ENCODE measurements at places on chromosomes 11 and 22.

GRCh38 chr11:116990811-116991210, 107.4 kb downstream of the SIK3 start:
- no peak for DNase-seq

- no peak for DNase-seq
These were observed 9.4 kb upstream of the NAP1L4 start for GRCh38 chr11:3001496-3001895.

- DNase-seq = no peak
These were observed 10.5 kb upstream of the USP28 start for GRCh38 chr11:113885897-113886296.

GRCh38 chr11:48007677-48008076, 27.3 kb downstream of the PTPRJ start:
- DNase-seq = no peak

- no peak for DNase-seq
These were observed 52.4 kb downstream of the TECTA start for GRCh38 chr11:121153472-121153871.

DNA sequence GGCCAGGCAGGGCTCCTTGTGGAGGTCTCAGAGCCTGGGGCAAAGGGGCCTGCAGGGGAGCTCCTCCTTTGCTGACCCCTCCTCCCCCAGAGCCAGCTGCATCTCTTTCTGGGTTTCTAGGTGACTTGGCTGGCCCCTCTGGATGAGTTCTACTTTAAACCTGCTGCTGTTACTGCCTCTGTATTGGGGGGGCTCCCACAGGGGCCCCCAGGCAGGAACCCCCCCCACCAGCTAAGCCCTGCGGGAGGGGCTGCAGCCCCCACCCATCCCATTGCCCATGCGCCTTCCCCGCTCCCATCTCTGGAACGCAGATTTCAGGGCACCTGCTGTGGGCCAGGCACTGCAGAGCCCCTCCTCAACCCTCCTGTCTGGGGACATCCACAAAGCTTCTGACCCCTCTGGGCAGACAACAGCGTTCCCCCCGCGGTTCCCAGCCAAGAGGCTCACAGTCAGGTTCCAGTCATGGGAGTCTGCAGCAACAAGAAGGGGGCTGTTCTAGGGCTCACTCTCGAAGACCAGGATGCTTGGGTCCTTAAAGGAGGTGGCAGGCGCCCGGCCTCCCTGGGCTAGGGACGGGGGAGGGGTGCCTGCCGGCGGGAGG, 815 bp upstream of the PLCB3 start:
- DNase-seq = no peak

DNA sequence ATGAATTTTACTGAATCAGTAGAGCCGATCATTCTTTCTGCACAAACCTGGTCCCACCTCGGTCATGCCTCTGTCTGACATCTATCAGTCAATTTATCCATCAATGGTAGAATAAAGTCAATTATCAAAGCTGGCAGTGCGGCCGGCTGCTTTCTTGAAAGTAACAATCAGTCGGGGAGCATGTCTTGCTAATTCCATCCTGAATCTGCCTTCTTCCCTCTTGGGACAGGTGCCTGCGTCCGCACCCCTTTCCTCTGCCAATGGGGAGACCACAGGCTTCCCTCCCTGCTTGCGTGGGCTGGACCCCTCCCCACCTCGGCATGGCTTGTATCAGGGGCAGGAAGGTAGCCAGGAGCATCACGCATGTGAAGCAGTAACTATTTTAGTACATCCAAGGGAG, 962.9 kb downstream of the BRD1 start:
- no peak for DNase-seq

DNA sequence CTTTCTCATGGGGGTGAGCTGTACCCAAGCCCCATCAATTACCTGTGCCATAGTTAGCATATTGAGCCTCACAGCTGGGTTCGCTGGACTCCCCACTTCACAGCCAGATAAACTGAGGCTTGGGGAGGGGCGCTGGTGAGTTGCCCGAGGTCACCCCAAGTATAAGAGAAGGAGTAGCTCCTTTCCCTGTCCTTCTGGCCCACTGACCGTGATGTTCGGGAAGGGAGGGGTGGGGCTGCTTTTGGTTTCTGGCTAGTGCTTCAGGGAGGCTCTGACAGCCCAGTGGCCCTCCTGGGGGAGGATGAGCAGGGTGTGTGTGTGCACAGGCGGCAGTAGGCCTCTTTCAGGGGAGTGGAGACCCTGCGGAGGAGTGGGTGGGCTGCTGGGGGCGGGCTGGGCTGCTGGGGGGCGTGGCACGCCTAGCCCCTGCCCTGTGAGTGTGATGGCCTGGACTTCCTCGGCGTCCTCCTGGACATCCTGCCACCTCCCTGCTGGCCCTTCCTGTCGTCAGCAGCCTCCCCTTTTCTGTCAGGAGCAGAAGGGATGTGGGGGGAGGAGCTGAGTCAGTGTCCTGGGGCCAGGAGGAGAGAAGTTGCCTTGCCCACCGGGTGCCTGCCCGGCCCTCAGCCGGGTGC, 50.3 kb downstream of the TRIOBP start:
- no peak for DNase-seq

GRCh38 chr22:49767355-49768062, 60.2 kb downstream of the BRD1 start:
- DNase-seq = no peak

- DNase-seq = no peak
These were observed 8.7 kb downstream of the SPI1 start for GRCh38 chr11:47369676-47370075.

DNA sequence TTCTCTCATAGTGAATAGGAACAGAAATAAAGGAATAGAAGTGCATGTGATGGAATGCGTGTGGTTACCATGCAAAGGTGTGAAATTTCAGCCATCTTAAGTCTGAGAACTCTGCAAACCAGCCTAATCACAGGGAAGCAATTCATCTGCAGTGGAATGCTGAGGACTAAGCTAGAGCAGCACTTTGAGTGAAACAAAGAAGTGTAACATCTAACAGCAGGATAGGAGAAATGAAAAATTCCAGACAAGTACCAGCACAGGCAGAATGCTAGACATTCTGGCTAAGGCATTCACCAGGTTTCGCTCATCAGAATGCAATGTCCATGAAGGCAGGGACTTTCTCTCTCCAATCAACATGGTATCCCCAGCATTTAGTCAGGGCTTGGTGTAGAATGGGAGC, 41.2 kb upstream of the SLC36A4 start:
- no peak for DNase-seq

- DNase-seq = no peak
These were observed 145.7 kb downstream of the TRPC6 start for GRCh38 chr11:101438126-101438525.

GRCh38 chr11:34516247-34517040, 2.9 kb upstream of the ELF5 start:
- DNase-seq = no peak

- DNase-seq = no peak
These were observed 135.9 kb upstream of the KIRREL3 start for GRCh38 chr11:127136438-127136837.

GRCh38 chr22:49861642-49862495, 8.2 kb downstream of the ZBED4 start:
- no peak for DNase-seq

GRCh38 chr11:117678658-117679406, 118.2 kb downstream of the DSCAML1 start:
- DNase-seq = no peak

GRCh38 chr11:7515447-7515886, 1.7 kb downstream of the PPFIBP2 start:
- no peak for DNase-seq

DNA sequence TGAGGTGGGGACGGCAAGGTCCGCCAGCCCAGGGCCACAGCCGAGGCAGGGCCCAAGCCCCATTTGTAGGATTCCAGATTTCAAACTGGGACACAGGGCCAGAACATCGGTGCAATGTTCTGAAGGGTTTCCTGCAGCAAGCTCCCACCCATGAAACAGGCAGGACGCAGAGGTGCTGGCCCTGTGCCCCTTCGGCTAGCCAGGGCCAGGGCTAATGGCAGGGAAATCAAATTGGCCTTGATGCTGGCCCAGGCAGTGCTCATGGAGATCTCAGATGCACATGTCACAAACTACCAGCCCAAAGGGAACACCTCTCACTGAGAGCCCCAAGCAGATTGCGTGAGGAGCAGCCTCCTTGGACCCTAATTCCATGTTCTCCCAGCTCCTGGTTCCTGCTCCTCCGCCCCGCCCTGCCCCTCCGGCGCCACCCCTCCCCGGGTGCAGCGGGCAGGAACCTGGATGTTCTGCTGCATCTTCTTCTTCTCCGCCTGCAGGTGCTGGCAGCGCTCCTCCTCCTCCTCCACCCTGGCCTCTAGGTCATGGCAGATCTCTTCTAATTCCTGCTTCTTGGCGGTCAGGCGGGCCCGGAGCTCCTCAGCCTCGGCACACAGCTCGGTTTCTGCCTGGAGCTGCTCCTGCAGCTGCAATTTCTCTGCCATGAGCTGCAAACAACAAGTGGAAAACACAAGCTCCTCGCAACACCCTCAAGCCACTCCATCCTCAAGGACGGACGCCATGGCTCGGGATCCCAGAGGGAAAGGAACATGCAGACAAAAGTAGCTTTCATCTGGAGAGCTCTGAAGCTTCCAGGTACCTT, 47.7 kb downstream of the APOL1 start:
- DNase-seq = no peak

Measured in thoracic aorta (tissue), 2 donors.